Activated CD4-positive, alpha-beta memory T cell treated with anti-CD3 and anti-CD28 coated beads, Interleukin-2, amount 10 ng/mL, durations not matched to agents 7 days and 5 days (primary cell): ENCODE measurements at places on chromosomes 6 and 20.

- DNase-seq: peak; percentile 66
These were observed 1.4 kb downstream of the MAPK13 start for GRCh38 chr6:36131511-36132245.

- no peak for DNase-seq
These were observed 29.3 kb downstream of the HSF2 start for GRCh38 chr6:122428781-122429180.

- DNase-seq: no peak
These were observed 589.9 kb upstream of the SLC35B3 start for GRCh38 chr6:9025228-9025627.

DNA sequence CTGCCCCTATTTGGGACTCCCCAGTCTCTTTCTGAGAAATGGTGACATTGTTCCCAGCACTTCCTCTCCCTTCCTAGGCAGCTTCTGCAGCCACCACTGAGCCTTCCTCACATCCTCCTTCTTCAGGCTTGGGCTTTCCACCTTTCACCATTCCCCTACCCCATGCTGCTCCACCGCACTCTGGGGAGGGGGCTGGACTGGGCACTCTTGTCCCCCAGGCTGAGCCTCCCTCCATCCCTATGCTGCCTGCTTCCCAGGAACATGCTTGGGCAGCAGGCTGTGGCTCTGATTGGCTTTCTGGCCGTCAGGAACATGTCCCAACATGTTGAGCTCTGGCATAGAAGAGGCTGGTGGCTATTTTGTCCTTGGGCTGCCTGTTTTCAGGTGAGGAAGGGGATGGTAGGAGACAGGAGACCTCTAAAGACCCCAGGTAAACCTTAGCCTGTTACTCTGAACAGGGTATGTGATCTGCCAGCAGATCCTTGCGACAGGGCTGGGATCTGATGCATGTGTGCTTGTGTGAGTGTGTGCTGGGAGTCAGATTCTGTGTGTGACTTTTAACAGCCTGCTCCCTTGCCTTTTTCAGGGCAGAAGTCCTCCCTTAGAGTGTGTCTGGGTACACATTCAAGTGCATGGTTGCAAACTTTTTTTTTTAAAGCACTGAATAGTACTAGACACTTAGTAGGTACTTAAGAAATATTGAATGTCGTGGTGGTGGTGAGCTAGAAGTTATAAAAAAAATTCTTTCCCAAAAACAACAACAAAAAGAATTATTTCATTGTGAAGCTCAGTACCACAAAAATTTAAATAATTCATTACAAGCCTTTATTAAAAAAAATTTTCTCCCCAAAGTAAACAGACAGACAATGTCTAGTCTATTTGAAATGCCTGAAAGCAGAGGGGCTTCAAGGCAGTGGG is 2.1 kb upstream of the CDKN1A start:
- DNase-seq: no peak
